ENCODE measurements at places on chromosomes 6 and 20. TPM values are rescaled to one million over a fixed set of nuclear protein-coding genes. Genes with fewer than 3 reads are reported as not detected.

- DNase-seq: no peak
Measured at GRCh38 chr20:16025084-16025483, 548.2 kb downstream of the KIF16B start.

DNA sequence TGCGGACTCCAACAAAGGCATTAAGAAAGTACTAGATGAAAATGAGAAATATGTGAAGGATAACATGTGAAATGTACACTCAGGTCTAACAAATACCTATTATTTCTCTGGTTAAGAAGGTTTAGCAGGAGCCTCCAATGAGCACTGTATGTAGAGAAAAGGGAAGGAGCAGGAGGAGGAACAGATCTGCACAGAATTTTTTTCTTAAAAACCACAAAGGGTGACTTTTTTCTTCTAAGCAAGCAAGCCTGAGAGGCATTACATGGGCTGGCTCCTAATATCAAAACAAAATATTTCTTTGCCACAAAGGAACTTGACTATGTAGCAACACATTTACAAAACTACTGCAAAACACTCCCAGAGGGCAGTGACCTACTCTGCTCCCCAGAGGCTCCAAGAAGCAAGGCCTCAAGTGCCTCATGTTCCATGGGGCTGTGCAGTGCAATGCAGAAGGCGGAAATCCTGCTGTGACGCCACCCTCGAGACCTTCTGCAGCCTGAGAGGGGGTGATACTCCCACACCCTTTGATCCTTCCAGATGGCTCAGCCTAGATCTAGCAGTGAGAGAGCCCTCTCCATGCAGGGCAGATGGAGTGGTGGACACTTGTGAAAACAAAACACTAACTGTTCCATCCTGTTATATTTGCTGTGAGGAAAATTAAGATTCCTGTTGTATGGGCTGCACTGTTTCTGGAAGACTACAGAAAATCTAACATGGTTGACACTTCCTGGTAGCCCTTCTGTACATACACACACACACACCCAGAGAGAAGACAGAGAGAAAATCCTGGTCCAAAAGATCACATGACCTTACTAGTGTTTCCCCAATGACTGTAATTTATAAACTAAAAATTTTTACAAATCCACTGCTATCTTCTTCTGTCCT lies 36.0 kb upstream of the SMIM29 start:
- no peak for DNase-seq

GRCh38 chr20:17445543-17445942 lies 85.6 kb downstream of the BFSP1 start:
- peak; percentile 27 for DNase-seq

GRCh38 chr6:127554435-127555006 lies 22.5 kb upstream of the C6orf58 start:
- DNase-seq: peak; percentile 50

MOCS1 gene
- total RNA-seq: 2.6 TPM

DNA sequence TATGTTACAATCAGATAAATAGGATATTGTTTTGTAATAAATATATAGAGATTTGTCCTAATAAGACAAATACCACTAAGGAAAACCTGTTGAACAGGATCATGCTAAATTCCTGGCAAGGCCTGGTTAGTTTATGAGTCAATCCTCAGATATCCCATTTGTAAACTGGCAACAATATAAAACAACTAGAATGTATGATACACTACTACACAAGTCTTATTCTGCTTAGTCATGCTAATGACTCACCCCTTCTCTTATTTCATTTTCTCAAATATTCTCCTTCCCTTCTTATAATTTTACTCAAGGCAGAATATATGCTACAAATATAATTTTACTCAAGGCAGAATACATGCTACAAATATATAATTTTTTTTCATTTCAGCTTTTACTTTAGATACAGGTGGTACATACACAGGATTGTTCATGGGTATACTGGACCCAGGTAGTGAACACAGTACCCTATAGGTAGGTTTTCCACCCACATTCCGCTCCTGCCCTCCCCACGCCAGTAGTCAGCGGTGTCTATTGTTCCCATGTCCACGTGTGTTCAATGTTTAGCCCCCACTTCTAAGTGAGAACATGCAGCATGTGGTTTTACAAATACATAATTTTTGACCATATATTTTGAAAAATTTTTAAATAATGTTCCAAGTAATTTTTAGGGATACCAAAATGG lies 6.3 kb downstream of the OSER1 start:
- no peak for DNase-seq

- DNase-seq: no peak
Measured at GRCh38 chr20:4813863-4814695, 92.4 kb downstream of the PRND start.

DNA sequence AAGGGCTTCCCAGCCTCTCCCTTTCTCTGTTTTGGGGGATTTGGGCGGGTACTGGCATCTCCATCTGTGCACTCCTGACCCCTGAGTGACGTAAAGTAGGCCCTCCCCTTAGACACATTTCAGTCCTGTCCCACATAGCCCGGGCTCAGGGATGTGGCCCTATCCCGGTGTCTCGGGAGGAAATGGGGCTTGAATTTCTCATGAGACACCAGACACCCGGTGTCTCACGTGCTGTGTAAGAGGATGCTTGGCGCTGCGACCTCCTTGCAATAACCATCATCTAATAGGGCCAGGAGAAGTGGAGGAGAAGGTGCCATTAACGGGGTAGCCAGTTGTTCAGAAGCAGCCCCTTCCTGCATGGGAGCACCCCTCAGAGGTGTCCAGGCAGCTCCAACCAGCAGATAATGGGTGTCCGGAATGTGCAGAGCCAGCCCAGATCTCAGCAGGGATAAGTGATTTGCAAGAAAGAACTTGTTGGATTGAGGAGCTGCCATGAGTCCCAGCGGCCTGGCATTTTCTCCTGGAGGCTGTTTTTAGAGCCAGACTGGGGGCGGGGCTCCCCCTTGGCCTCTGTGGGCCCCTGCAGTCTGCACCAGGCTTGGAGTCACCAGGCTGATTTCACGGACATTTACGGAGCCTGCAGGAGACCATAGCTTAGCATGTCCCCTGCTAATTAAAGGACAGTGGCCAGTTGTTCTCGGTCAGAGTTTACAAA lies 372.0 kb downstream of the PREX1 start:
- peak; percentile 32 for DNase-seq

GRCh38 chr6:26312096-26312463 lies 52.9 kb upstream of the BTN3A2 start:
- DNase-seq: no peak

DEFB112 gene
- not detected for total RNA-seq

DNA sequence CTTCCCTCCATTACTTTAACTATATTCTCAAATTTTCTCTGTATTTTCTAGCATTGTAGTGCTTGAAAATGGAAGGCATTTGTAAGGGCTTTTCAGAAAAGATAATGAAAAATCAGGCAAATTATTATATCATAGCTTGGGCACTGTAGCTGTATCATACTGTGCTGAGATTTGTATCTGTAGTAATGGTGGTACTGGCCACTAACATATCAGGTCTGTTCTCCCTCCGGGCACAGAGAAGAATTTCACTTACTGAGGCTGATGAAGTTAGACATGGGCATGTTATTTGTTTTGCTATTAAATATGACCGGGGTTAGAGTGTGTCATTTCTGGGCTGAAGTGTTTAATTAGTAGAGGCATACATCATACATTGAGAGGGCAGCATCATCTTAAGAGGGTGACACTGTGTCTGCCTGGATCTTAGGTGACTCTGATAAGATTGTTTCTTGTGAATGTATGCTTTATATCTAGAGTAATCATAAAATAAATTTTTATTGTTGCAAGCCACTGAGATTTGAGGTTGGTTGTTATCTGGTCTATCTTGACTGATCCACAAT lies 1395.9 kb downstream of the EPHA7 start:
- DNase-seq: no peak

RIPPLY2 gene
- total RNA-seq: not detected

- no peak for DNase-seq
Measured at GRCh38 chr6:151666526-151666925, 141.0 kb upstream of the ESR1 start.

GRCh38 chr6:111732390-111732789 lies 126.7 kb upstream of the TRAF3IP2 start:
- DNase-seq: no peak

TAPBP gene
- 89.0 TPM for total RNA-seq

GRCh38 chr6:17552861-17553260 lies 47.2 kb upstream of the FAM8A1 start:
- no peak for DNase-seq

TDRD6 gene
- total RNA-seq: not detected

TOX2 gene
- not detected for total RNA-seq

SNX5 gene
- 99.6 TPM for total RNA-seq

- peak; percentile 53 for DNase-seq
Measured at GRCh38 chr6:128491610-128492206, 28.7 kb downstream of the PTPRK start.

DNA sequence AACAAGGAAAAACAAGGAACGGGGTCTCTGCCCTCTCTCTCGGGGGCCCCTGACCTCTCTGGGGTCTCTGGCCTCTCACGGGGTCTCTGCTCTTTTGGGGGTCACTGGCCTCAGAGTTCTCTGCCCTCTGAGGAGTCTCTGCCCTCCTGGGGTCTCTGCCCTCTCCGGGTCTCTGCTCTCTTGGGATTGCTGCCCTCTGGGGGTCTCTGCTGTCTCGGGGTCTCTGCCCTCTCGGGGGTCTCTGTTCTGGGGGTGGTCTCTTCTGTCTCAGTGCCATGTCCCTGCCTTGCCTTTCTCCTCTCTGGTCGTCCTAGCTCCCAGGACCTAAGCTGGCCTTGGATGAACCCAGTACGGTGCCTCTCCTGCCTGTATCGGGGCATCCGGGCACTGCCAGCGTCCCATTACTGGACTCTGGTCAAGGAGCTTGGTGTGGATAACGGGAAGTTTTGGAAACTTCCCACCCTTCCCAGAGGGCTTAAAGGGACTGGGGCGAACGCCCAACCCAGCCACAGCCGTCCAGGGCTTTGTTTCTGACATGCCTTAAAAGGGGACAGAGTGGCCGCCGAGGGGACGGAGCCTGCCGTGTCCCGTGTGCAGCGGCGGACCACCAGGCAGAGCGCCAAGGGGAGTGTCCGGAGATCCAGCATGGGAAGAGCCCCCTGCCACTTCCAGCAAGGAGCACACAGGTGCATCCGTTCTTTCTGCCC lies 24.7 kb upstream of the MRGBP start:
- DNase-seq: no peak

RPP40 gene
- total RNA-seq: 46.7 TPM

- DNase-seq: no peak
Measured at GRCh38 chr6:131936156-131936555, 15.0 kb downstream of the CCN2 start.

DNA sequence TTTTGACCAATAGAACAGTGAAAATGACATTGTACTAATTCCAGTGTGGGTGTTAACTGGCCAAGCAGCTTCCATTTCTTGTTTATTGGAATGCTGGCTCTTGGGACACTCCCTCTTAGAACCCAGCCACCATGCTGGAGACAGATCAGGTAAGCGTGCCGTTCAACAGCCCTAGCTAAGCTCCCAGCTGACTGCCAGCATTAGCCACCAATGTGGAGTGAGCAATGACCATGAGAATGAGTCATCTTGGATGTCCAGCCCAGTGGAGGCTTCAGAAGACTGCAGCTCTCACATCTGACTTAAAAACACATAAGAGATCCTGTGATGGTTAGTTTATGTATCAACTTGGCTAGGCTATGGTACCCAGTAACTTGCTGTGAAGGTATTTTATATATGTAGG lies 3.0 kb upstream of the LINC00237 start:
- no peak for DNase-seq

LY6G6F gene
- total RNA-seq: not detected

DNA sequence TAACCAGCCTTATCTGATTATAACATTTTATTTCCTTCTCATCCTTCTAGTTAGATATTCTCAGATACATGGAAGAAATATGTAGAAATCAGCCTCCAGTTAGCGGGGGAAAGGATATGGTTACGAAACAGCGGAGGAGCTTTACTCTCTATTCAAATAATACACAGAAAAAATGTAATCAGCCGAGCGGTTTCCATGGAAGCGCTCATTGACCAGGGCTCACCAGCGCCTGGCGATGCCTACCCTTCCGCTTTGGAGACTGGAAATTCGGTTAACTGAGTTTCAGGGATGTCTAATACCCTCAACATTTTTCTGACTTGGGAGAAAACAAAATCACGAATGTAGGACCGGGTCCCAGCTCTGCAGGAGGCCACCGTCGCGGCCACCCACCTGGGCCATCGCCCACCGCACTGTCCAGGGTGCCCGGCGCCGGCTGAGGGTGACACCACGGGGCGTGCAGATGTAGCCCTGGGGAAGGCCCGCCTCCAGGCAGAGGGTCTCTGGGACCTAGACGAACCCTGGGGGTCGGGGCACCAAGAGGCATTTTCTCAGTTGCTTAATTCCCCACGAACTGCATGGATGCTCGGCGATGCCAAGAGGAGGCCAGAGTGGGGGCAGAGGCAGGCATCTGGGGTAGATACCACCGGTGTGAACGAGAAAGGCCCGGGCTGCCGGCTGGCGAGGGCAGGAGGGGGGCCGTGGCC lies 1.7 kb downstream of the PRR18 start:
- DNase-seq: no peak

- no peak for DNase-seq
Measured at GRCh38 chr20:20411402-20411801, 43.5 kb downstream of the INSM1 start.

LPA gene
- not detected for total RNA-seq

GRCh38 chr20:46811224-46812084 lies 83.2 kb upstream of the EYA2 start:
- DNase-seq: no peak

EDN3 gene
- not detected for total RNA-seq

DNA sequence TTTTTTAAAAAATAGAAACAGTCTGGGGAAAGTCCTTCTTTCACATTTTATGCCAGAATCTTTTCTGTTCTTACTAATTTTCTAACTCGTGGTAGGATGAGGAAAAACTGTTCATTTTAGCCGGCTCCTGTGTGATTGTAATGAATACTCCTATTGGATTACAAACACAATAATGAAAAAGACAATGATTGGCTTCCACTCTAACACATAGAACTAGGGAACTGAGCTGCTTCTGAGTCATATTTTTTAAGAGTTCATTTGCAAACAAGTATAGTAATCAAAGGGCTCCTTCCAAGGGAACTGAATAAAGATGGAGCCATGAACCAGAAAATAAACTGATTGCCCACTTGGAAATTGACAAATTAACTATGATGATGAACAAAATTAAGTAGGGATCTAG lies 265.3 kb upstream of the TCF21 start:
- DNase-seq: no peak

RPP21 gene
- 52.0 TPM for total RNA-seq

APMAP gene
- 54.3 TPM for total RNA-seq

DNA sequence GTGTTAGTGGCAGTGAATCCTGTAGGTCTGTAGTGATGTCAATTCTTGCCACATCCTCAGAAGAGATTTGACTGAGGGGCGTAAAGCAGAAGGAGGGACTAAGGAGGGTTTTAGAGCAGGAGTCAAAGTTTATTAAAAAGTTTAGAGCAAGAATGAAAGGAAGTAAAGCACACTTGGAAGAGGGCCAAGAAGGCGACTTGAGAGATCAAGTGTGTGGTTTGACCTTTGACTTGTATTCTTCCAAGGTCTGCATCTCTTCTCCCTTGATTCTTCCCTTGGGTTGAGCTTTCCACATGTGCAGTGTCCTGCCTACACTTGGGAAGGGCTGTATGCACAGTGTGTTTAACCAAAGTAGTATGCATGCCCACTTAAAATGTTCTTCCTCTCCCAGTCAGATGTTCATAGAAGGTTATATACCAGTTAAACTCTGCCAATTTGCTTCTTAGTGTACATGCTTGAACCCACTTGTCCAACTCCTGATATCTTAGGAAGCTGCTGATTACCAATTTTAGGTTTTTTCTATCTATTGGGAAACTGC lies 627.6 kb downstream of the MMUT start:
- no peak for DNase-seq
